SJSA1 (cell line): ENCODE measurements at places on chromosomes 6 and 20.

DNA sequence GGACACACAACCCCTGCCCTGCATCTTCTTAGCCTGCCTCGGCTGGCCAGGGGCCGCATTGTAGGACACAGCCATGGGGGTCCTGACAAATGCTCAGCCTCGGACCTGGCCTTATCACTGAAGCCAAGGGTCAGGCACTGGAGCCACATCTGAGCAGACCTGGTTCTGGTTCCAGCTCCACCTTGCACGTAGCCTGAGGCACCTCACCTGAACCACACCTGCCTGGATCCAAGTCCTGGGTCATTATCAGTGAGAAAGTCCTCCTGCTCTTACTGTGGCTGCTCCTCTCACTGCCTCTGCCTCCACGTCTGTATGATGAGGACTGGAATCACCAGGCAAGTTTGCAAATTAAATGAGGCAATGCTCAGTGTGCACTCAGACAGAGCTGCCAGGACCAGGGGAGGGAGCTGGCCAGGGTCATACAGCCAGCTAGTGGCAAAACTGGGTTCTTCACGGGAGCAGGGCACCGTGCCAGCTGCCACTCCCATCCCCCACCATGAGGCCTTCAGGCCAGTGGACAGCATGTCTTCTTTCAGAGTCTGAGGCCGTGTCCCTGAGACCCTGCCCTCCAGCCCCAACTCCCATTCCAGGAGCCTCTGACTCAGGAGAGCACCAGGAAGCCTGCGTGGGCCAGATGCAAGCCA, 40.2 kb downstream of the MRPL14 start:
- DNase-seq = no peak

GRCh38 chr6:157223511-157223910, 99.8 kb downstream of the TMEM242 start:
- no peak for DNase-seq

DNA sequence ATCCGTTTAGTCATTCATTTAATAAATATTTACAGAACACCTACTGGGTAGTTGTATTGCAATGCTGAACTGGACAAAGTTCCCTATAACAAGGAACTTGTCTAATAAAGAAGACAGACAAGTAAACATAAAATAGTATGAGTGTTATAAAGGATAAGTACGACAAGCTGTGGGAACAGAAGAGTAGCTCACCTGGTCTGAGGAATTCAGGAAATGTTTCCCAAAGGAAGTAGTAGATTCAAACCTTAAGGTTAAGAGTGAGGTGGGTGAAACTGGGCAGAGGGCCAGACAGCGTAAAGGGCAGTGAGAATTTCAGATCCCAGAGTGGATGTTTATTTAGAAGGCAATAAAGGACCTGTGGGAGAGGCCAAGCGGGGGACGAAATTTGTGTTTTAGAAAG, 72.3 kb upstream of the CD2AP start:
- DNase-seq = no peak

- DNase-seq = no peak
These were observed 24.6 kb upstream of the MLN start for GRCh38 chr6:33828452-33828763.

GRCh38 chr6:109782491-109782999, 91.4 kb downstream of the FIG4 start:
- DNase-seq = no peak

DNA sequence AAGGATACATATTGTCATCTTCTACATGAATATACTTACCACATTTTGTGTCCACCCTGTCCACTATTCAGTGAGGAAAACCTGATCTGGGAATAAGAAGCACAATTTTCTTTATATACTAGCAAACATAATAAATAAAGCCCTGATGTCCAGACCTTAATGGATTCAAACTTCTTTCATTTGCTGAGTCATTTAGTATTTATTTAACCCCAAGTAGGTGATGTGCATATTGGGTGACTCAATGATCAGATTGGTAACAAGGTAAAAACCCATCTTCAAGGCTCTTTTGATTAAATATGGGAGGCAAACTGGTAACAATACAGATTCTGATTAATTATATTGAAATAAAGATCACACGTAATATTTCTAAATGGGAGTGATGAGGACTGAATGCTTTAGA, 1159.8 kb upstream of the EYS start:
- no peak for DNase-seq

DNA sequence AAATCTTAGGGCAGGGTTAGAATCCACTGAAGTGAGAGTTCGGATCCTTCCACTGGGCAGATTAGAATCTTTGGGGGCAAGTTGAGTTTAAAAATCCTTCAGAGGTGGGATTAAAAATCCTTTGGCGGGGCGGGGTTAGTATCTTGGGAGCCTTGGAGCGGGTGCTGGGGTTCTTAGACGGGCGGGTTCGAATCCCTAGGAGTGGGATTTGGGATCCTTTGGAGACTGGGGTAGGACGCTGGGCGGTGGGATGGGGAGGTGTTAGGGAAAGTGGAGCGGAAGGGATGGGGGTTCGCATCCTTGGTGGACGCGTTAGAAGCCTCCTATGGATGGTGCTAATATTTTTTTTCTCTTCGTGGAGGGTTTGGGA, 337 bp upstream of the HCK start:
- DNase-seq = no peak

- no peak for DNase-seq
These were observed 567.4 kb downstream of the CBLN4 start for GRCh38 chr20:55437798-55438415.

DNA sequence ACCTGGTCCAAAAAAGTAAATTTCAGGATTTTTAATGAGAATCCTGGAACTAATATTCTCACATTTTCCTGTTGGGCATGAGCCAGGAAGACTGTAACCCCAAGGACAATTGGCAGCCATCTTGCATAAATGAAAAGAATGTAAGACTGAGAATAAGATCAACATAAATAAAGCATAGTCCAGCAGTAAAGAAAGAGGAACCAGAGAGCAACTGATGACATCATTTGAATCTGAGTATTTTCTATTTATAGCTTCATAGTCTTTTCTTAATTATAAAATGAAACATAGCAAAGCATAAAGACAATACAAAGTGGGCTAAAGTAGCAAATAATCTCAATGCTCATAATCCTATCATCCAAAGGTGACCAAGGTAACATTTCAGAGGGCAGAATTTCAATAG, 26.6 kb upstream of the FBXL4 start:
- no peak for DNase-seq

DNA sequence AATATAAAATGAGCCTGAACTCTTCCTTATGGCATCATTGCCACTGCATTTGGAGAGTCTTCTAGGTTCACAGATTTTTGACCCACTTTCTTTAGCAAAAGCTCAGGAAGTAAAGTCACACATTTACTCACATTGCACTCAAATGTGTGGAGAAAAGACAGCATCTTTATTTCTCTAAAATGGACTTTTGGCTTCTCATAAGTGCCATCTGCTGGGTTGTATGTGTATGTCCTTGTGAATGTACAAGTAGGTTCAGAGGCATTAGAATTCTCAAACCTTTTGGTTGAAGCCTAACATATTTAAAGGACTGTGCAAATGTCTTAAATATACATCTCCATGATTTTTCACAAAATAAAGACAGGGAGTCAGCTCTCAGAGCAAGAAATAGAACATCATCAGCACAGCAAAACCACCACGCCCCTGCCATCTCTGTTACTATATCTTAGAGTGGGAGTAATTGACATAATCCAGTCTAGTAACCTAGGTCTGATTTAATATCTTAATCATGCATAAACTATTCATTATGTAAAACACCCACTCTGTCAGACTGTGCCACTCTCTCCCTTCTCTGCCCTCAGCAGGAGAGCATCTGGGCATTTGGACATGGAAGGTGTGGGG, 42.2 kb upstream of the SPTLC3 start:
- no peak for DNase-seq

DNA sequence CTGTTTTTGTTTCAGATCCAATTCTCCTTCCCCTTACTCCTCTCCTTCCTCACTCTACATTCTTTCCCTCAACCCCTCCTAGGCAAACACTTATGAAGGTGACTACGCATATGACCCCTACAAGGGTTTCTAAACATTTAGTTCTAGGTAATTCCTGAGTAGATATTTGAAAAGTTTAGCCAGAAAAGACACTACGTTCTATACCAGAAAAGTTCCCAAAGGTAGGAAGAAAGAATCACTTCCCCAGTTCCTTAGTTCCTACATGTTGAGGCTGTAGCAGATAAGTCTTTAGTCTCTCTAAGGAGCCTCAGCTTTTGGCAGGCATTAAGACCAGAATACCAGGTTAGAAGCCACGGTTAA, 11.6 kb downstream of the POU3F2 start:
- DNase-seq = no peak

DNA sequence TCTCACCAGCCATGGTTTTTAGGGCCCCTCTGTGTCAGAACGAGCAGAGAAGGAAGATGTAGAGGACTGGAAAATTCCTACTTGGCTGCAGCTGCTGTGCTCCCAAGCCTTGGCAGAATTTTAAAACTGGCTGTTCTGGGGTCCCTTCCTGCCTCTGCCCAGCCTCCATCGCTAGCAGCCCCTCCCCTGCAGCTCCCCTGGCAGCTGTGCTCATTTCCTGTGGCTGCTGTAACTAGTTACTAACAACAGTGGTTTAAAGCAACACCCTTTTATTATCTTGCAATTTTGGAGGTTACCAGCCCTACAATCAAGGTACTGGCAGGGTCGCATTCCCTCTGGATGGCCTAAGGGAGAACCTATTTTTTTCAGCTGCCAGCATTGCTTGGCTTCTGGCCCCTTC, 3.7 kb upstream of the CST11 start:
- DNase-seq = no peak
